Neural progenitor cell (in vitro differentiated cells): ENCODE measurements at places on chromosomes 3 and 15. TPM values are rescaled to one million over a fixed set of nuclear protein-coding genes. Genes with fewer than 3 reads are reported as not detected.
A peak's percentile ranks its signal among the peaks of the same experiment; 100 is the strongest.

Gene ADAMTS9
- total RNA-seq: 32.1 and 47.7 TPM in 2 replicates

Gene RPP25
- 2.5 and 7.2 TPM in 2 replicates for total RNA-seq

Gene WDR93
- 0.51 and 0.62 TPM in 2 replicates for total RNA-seq

Gene SLC38A3
- total RNA-seq: 0.17 and 0.77 TPM in 2 replicates

Gene VIPR1
- total RNA-seq: 1.4 and 2.9 TPM in 2 replicates

Gene P2RY1
- 3.0 and 3.9 TPM in 2 replicates for total RNA-seq

Gene OIP5
- total RNA-seq: 70.2 and 80.9 TPM in 2 replicates

Gene CLRN1
- total RNA-seq: not detected in 2 replicates

Gene STARD5
- total RNA-seq: 7.2 and 8.5 TPM in 2 replicates

Gene LINGO1
- total RNA-seq: 7.9 and 28.2 TPM in 2 replicates

Gene COL6A6
- total RNA-seq: 0.13 and 0.22 TPM in 2 replicates

Gene PRR20G
- total RNA-seq: not detected in 2 replicates

Gene BOC
- 35.2 and 57.3 TPM in 2 replicates for total RNA-seq

Gene VGLL3
- total RNA-seq: 1.2 and 1.8 TPM in 2 replicates

Gene FURIN
- total RNA-seq: 8.3 and 18.8 TPM in 2 replicates

Gene ATP8B4
- 2.0 and 2.7 TPM in 2 replicates for total RNA-seq

Gene ADAMTSL3
- total RNA-seq: 0.41 and 1.5 TPM in 2 replicates

Gene CNBP
- 424 and 495 TPM in 2 replicates for total RNA-seq

Gene ADPRH
- total RNA-seq: 0.77 and 1.4 TPM in 2 replicates

- no peak for DNase-seq
- H3K27ac ChIP-seq: no peak overlapping the region
- no peaks in the 10 kb centered on the region for H3K27me3 ChIP-seq
- no peaks in the 10 kb centered on the region for H3K36me3 ChIP-seq
- H3K4me3 ChIP-seq: no peak overlapping the region
These were observed 224.4 kb upstream of the ATP11B start for GRCh38 chr3:182568876-182569275.

DNA sequence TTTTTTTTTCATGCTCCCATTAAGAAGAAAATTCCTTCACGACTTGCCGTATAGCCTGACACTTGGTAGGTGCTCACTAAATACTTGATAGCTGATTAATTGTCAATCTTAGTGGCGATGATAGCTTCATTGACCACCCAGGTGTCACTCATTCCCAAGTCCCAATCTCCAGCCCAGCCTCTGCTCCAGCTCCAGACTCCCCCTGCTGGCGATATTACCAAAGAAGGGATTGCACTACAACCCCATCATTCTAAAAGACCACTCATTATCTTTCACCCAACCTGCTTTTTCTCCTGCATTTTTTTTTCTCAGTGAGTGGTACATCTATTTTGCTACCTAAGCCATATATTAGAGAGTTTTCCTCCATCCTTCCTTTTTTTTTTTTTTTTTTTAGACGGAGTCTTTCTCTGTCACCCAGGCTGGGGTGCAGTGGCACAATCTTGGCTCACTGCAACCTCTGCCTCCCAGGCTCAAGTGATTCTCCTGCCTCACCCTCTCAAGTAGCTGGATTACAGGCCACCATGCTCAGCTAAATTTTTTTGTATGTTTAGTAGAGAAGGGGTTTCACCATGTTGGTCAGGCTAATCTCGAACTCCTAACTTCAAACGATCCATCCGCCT lies 19.5 kb upstream of the COMMD2 start:
- no peak overlapping the region for H3K27ac ChIP-seq
- no peak overlapping the region for H3K4me3 ChIP-seq
- no peaks in the 10 kb centered on the region for H3K36me3 ChIP-seq
- no peaks in the 10 kb centered on the region for H3K27me3 ChIP-seq

DNA sequence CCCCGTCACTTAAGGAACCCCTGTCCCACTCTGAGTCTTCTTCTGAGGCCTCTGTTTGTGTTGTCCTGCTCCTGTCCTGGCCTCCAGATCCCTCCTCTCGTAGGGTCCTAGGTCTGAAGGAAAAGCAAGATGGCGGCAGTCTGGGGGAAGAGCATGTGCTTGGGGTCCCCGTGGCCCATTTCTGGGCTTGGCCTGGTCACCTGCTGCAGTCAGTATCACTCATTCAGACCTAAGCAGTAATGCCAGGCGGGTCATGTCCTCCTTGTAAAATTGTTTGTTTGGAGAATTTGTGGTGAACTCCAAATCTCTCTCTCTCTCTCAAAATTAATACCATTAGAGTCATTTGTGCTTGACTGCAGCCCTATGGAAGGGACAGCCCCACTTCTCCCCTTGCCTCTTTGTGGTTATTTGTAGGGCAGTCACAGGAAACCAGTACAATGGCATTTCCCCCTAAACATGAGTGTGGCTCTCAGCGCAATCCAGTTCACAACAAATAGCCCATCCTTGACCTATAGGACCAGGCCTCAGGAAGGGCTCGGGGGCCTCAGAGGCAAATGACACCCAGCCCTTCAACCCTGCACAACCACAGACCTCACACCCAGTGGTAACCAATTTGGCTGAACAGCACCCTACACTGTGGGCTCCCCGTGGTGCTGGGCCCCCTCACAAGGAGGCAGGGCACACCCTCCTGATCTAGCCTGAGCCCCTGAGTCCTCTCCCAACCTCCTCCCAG lies 173.5 kb downstream of the OR4M2 start:
- no peaks in the 10 kb centered on the region for H3K27me3 ChIP-seq
- H3K4me1 ChIP-seq: no peaks in the 10 kb centered on the region

- H3K36me3 ChIP-seq: no peaks in the 10 kb centered on the region
- no peak overlapping the region for H3K27ac ChIP-seq
- DNase-seq: no peak
- no peaks in the 10 kb centered on the region for H3K27me3 ChIP-seq
- H3K4me3 ChIP-seq: no peak overlapping the region
- H3K4me1 ChIP-seq: peaks cover 9% of the 10 kb centered on the region
These were observed 15.1 kb upstream of the EIF1B start for GRCh38 chr3:40294434-40294833.

DNA sequence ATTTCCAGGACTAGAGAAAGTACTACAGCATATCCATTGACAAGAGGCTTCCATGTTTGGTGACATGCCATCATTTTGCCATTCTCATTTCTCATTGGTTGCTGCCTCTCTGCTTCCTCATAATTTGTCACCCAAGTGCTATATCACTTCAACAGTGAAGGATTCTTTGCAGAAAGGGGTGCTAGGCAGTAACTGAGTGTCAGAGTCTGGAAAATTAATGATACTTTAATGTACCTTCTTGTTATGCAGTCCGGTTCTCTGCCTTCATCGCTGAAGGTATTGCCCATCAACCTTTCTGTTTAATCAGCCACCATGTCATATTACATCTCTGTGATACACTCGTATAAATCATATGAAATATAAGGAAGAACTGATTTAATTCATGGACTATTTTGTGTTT lies 550.3 kb downstream of the ROBO2 start:
- H3K27me3 ChIP-seq: no peaks in the 10 kb centered on the region
- H3K4me1 ChIP-seq: no peaks in the 10 kb centered on the region
- no peak for DNase-seq
- H3K27ac ChIP-seq: no peak overlapping the region
- H3K36me3 ChIP-seq: no peaks in the 10 kb centered on the region

GRCh38 chr15:63395730-63396151 lies 14.1 kb upstream of the CA12 start:
- no peak overlapping the region for H3K4me3 ChIP-seq
- H3K4me1 ChIP-seq: peaks cover 8% of the 10 kb centered on the region
- H3K36me3 ChIP-seq: no peaks in the 10 kb centered on the region
- no peaks in the 10 kb centered on the region for H3K27me3 ChIP-seq
- no peak overlapping the region for H3K27ac ChIP-seq

DNA sequence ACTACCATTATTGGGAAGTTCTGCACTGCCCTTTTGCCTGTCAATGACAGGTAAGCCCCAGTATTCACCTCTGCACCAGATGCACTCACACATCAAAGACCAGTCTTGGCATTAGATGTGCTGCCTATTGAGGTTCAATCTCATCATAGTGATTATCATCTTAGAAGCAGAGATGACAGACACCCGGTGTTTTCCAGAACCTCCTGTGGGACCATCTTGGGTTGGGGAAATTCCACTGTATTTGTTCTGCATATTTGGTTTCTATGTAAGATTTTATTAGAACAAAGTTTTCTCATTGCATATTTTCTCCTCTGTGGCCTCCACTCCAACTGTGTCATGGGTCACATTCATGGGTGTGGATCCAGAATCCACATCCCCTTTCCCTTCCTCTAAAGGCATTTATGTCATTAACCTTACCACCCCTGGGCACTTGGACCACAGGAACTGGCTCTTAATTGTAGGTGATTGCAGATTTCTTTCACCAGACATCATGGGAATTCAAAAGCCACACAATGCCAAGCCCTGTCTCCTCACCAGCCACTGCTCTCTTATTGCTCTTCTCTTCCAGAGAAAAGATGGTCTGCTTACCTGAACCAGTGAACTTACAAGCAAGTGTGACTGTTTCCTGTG lies 31.2 kb downstream of the PLA1A start:
- no peak overlapping the region for H3K4me3 ChIP-seq
- no peaks in the 10 kb centered on the region for H3K36me3 ChIP-seq
- no peak for DNase-seq
- no peaks in the 10 kb centered on the region for H3K27me3 ChIP-seq
- peaks cover 22% of the 10 kb centered on the region for H3K4me1 ChIP-seq

- peak; percentile 67 for DNase-seq
- no peak overlapping the region for H3K4me3 ChIP-seq
- no peaks in the 10 kb centered on the region for H3K4me1 ChIP-seq
- H3K27ac ChIP-seq: no peak overlapping the region
These were observed 32.4 kb upstream of the SLC6A11 start for GRCh38 chr3:10783360-10784351.

- peaks cover 7% of the 10 kb centered on the region for H3K27me3 ChIP-seq
- no peak overlapping the region for H3K4me3 ChIP-seq
- DNase-seq: no peak
- no peaks in the 10 kb centered on the region for H3K36me3 ChIP-seq
These were observed 70.3 kb upstream of the SOX14 start for GRCh38 chr3:137693791-137694190.

DNA sequence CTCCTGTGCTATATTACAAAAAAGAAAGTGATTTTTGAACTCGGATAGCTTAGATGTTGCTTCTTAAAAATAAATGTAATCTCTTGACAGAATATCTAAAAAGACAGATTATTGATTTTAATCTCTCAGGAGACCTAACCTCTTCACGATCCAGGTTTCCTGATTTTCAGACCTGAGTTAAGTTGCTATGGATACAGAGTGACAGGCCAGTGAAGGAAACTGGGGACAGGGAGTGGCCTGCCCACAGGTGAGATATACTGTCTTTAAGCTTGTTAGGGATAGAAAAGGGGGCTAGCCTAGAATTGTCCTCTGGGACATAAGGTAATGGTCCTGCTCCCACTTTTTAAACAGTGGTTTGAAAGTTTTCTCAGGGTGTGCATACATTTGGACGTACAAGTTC lies 73.2 kb downstream of the CCNL1 start:
- H3K4me3 ChIP-seq: no peak overlapping the region
- H3K36me3 ChIP-seq: no peaks in the 10 kb centered on the region
- no peak for DNase-seq

DNA sequence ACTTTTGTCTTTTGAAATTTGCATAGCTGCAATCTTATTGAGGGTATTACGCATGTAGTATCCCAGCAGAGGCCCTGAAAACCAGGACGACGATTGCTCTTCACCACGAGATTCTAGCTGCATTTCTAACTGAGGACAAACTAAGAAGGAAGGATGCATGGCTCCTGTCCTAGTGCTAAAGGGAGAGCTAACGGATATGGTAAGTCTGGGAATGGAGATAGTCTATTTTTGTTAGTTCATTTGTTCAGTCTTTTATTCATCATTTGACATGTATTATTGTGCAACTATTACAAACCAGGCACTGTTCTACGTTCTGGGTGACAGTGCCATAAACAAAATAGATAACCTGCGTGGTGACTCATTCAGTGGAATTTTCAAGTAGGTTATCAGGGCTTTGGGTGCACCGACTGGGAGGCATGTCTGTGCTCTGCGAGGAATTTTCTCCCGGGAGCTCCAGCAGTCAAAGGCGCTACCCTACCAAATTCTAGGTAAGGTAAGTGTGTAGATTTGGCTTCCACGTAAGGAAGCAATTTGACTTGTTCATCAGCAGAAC lies 51.9 kb upstream of the ETV5 start:
- no peaks in the 10 kb centered on the region for H3K4me1 ChIP-seq
- peaks cover 27% of the 10 kb centered on the region for H3K27me3 ChIP-seq
- no peak overlapping the region for H3K4me3 ChIP-seq
- no peak overlapping the region for H3K27ac ChIP-seq

GRCh38 chr3:108035751-108036150 lies 55.1 kb downstream of the CD47 start:
- no peak overlapping the region for H3K27ac ChIP-seq
- no peaks in the 10 kb centered on the region for H3K27me3 ChIP-seq
- peaks cover 9% of the 10 kb centered on the region for H3K4me1 ChIP-seq
- no peak overlapping the region for H3K4me3 ChIP-seq
- DNase-seq: no peak
- H3K36me3 ChIP-seq: no peaks in the 10 kb centered on the region

- no peak overlapping the region for H3K4me3 ChIP-seq
- no peaks in the 10 kb centered on the region for H3K36me3 ChIP-seq
- no peak for DNase-seq
These were observed 34.9 kb downstream of the LRRC3B start for GRCh38 chr3:26657348-26657976.

DNA sequence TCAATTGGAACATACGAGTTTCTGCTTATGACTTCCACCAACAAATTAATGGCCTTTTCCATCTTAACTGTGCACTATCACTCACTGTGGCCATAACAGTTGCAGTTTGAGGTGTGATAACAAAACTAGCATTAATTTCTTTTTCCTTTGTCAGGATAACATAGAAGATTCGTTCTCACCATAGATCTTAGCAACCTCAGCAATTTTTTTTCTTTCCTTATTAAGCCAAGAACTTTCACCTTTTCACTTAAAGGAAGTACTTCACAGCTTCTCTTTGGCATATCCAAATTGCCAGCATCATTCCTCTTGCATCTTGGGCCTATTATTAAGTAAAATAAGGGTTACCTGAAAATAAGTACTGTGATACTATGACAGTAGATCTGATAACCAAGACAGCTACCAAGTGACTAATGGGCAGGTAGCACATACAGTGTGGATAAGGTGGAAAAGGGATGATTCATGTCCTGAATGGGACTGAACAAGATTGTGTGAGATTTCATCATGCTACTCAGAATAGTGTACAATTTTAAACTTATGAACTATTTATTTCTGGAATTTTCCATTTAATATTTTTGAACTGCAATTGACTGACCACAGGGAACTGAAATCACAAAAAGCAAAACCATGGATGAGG lies 46.6 kb downstream of the CEP70 start:
- peaks cover 15% of the 10 kb centered on the region for H3K36me3 ChIP-seq
- H3K27me3 ChIP-seq: no peaks in the 10 kb centered on the region
- H3K4me3 ChIP-seq: no peak overlapping the region
- no peak for DNase-seq
- H3K4me1 ChIP-seq: no peaks in the 10 kb centered on the region
